GM10248 (cell line): ENCODE measurements at places on chromosomes 4 and X.

- no peak for DNase-seq
These were observed 103.1 kb downstream of the CHIC2 start for GRCh38 chr4:53961351-53961750.

GRCh38 chr4:7434766-7435150, at the start of gene PSAPL1:
Gene PSAPL1 (minus strand): TSS chr4:7434930. CDS start chr4:7434879, 51 bp downstream.
- DNase-seq: no peak

- no peak for DNase-seq
These were observed 36.8 kb upstream of the CASK start for GRCh38 chrX:41960142-41960541.

DNA sequence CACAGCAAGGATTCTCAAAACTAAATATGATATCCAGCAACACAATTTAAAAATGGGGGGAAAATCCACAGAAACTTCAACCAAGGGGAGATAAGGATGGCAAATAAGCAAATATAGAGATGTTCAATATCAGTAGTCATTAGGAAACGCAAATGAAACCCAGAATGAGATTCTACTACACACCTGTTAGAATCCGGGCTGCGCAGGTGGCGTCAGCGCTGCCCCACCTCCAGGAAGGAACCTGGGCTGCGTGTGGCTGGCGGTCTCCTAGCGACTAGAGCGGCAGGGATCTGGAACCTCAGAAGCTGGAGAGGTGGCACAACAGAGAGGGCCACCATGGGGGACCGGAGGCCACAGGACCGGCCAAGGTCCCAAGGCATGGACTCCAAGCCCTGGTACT, at the start of gene FAM47B:
Gene FAM47B (plus strand): TSS at position 301 of the 400 bp plus-strand sequence. CDS start 36 bp downstream, at position 337.
- DNase-seq: no peak

DNA sequence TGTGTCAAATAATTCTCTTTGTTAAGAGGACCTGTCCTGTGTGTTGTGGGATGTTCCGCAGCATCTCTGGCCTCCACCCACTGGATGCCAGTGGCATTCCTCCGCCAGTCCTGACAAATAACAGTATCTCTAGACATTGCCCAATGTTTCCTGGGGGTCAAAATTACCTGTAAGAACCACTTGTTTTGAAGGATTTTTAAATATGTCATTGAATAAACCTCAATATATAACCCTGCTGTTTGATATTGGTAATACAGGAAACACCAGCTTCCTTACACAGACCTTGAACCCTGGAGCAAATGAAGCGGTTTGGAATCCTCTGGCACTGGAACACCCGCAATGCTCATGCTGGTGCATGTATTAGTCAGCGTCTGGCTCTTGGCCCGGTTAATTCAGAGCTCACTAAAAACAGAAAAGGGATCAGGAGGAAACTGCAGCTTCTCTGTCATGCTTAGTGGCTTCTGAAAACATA, 101.3 kb downstream of the TBL1X start:
- no peak for DNase-seq

GRCh38 chr4:53494851-53495250, 96.4 kb downstream of the LNX1 start:
- DNase-seq: no peak

DNA sequence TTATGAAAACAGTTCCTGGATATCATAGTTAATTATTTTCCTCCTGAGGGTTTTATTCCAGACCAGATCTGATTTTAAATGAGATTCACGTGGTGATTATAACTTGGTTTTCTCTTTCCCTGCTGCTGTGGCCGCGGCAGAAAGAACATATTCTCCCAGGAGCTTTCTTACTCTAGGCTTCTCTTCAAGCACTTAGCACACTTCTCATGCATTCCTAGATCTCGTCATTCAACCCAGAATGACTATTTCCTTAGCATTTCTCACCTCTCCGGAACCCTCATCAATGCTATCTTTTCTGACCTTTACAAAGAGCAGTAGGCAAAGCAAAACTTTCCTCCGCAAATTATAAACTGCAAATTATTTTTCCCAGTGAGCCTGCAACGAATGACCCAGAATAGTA, 122.9 kb downstream of the GPAT3 start:
- DNase-seq: no peak

- DNase-seq: no peak
These were observed 56.1 kb upstream of the TMEM131L start for GRCh38 chr4:153409924-153410501.

GRCh38 chrX:100625985-100626491, 10.6 kb downstream of the TSPAN6 start:
- peak; percentile 45 for DNase-seq

DNA sequence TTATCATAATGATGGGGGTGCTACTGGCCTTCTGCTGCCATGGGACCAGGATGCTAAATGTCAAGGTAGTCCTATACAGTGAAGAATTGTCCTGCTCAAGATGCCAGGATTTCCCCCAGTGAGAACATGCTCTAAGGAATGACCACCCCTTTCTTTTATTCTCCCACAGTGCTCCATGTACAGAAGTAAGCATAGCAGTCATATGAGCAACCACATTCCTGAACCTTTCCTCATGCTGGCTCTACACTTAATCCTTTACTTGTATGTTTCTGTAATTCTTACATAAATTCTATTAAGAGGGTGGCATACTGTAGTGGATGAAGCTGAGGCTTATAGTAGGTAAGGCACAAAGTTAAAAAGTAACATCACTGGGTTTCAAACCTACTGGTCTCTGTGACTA, 20.2 kb downstream of the CYP2U1 start:
- DNase-seq: no peak

DNA sequence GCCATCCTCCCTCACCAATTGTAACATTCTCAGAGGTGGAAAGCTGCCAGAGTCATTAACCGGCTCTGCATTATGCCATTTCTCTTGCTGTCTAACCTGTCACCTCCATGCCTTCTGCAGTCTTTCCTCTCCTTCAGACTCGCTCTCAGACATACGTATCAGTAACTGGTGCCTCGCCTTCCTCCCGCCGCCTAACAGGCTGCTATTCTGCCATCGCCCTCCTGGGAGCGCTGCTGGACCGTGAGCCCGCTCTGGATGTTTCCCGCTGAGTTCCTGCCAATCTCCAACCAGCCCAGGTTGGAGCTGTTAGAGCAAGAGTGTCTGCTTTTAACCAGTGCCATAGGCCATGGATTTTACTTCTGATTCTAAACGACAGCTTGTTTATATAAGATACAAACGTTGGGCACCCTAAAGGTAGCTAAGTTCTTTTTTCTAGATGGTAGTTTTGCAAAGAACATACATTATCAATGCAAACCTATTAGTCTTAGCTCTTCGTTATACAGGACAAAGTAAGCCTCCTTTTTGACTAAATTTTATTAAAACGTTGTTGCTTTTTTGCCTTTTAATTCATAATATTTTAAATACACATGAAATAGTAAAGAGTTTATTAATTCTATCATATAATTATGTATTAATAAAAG, 59.5 kb upstream of the NEIL3 start:
- peak; percentile 57 for DNase-seq

DNA sequence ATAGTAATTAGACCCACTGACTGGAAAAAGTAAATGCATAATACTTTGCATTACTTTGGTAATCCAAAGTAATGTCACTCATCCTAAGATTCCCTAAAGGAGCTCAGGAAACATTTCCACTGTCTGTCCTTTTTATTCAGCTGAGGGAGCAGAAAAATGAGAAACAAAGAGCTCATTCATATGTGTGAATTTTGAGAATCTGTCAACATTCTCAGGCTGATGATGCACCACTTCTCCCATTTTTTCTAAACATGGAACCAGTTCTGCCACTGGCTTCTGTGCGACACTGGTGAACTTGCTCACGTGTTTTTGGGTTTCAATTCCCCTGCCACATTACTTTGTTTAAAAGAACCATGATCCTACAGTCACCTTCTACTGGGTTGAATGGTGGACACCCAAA, 28.4 kb upstream of the ADH7 start:
- no peak for DNase-seq

DNA sequence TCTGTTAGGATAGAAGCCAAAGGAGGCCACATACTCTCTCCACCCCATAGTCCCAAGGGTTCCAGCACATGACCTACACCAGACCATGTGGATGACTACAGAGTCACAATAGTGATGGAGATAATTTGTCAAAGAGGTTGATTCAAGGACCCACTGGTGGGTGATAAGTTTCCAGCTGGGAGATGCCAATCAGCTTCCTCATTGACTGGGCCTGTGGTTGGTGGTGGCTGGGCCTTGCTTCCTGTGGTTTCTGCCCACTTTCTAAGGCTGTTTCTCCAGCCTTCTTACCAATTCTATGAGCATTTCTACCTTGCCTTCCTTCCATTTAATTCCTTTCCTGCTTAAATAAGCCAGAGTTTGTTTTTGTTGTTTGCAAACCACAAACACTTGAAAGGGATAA, 95.5 kb upstream of the CPEB2 start:
- no peak for DNase-seq

- DNase-seq: no peak
These were observed 105.2 kb downstream of the FRAS1 start for GRCh38 chr4:78162342-78162741.

DNA sequence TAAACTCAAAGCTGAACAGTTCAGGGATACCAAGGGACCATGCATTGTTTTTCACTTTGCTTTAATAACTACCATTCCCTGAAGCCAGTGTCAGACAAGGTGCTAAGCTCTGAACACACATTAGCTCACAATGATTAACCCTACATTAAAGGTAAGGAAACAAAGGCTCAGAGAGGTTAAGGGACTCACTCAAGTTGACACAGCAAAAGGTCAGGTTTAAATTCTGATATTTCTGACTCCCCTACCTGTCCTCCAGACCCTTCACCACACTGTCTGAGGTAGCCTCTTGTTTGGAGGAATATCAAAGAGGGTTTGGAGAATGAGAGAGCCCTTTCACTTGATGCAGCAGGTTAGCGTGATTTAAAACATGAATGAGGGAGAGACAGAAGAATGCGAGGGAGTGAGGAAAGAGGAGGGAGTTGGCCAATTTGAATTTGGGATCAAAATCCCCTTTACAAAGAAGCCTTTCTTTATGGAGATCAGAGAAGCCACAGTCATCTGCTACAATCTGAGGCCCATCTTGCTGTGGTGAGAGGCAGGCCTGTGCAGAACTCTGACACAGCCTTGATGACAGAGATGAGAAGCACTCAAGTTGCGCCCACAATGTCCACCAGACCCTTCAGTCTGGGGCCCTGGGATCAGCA, 103.5 kb downstream of the FHDC1 start:
- no peak for DNase-seq

GRCh38 chrX:95585321-95585720, 1099.3 kb upstream of the DIAPH2 start:
- no peak for DNase-seq

DNA sequence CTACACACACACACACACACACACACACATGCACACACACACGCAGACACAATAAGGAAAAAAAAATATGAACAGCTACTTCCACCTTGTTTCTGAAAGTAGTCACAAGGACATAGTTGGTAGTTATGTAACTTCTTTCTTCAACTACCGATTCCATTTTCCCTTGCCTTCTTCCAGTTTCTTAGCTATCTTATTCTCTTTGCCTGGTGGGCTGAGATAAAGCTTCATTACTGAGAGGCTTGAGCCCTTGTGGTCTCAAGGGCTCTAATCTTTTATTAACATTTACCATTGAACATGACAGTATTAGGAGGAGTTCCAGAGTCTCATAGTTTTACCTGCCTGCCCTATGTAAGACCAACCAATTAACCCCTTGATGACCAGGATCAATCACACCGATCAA, 8.9 kb upstream of the SMIM10 start:
- DNase-seq: no peak

GRCh38 chr4:89751416-89751815, 85.5 kb downstream of the SNCA start:
- DNase-seq: no peak

DNA sequence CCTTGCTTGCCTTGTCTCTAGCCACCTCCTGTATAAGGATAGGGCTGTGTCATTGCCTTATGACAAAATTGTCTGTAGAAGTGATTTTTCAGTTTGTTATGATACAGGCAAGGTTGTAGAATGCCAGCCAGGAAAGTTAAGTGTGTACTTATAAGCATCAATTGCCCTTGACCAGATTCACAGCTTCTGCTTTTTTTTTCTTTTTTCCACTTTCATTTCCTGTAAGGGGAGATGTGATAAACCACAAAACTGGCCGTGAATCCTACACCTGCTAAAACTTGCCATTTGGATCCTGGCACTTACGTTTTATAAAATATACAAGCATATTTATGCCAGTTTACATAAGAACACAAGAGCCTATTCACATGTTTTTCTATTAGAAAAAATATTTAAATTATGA, 35.0 kb upstream of the BMPR1B start:
- no peak for DNase-seq

DNA sequence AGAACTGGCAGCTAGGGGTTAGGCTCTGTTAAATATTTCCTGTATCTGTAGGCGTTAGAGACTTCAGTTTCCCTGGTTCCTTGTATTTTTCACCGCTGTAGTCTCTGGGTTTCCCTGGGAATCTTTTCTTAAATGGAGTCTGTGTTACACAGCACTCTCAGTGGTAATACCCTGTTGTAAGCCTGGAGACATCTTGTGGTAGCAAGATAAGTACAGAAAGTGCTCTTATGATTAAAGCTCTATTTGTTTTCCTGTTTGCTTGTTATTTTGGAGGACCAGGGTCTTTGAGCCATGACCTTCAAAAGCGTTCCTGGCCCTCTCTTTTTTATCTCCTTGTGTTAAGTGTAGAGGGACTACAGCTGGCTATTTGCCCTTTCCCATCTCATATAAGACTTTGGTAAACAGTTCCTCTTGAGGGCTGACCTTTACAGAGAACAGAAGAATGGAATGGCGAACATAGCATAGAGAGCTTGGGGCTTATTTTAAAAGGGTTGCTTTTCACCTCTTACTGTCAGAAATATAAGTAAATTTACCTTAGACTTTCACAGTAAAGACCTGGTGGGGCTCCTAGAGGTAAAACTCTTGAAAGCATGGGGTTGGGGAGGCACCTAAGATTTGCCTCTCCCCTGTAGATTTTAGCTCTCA, 782.5 kb downstream of the FAT4 start:
- DNase-seq: no peak

- no peak for DNase-seq
These were observed 80.5 kb downstream of the MID1IP1 start for GRCh38 chrX:38881727-38882126.

DNA sequence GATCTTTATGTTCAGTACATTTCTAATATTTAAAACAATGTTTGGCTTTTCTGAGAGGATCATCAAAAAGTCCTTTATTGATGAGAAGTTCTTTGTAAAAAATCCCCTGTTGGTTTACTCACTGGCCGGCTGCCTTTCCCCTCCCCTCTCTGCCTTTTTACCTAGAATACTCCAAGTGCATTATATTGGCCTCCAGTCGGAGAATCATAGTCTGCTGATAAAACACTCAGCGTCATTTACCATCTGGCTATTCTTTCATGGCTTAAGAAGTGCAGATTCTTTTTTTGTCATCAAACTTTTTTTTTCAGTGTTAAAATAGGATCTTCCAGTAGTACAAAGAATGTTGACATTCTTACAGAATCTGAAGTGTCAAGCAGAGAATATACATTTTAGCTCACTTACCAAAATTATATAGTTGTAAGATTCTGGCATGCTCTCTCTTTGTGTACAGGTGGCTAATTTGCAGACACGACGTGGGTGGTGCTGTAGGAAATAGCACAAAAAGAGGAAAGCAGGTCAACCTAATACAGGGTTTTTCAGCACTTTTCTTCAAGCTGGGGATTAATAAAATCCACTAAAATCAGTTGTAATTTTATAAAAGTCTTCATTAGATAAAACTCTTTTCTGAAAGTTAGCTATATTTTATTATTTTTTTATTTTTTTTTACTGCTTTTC, 731.8 kb downstream of the KCTD8 start:
- no peak for DNase-seq

- DNase-seq: no peak
These were observed 402 bp upstream of the UPRT start for GRCh38 chrX:75273483-75273882.
